ENCODE measurements at places on chromosomes 12 and 14. TPM values are rescaled to one million over a fixed set of nuclear protein-coding genes. Genes with fewer than 3 reads are reported as not detected.

DNA sequence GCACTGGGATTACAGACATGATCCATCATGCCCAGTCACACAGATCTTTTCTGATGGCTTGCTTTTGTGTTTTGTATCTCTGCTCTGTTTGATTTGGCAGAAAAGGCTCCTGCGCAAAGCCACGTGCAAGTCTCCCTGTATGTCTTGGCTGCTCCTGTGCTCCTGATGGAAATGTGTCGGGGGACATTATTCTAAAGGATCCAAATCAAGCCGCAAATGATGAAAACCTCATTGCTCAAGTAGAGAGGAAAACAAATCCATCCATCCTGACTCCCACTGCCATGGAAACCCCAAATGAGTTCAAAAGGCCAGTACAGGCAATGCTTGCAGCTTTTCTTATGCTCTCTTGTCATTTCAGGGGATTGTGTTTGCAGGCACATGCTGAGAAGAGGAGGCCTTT, 93.8 kb downstream of the NDUFA12 start:
- H3K27me3 ChIP-seq, result no peaks in the 10 kb centered on the region
- no peak overlapping the region for H3K27ac ChIP-seq
- H3K36me3 ChIP-seq, result no peaks in the 10 kb centered on the region
- no peaks in the 10 kb centered on the region for H3K4me1 ChIP-seq
- DNase-seq, result no peak

DNA sequence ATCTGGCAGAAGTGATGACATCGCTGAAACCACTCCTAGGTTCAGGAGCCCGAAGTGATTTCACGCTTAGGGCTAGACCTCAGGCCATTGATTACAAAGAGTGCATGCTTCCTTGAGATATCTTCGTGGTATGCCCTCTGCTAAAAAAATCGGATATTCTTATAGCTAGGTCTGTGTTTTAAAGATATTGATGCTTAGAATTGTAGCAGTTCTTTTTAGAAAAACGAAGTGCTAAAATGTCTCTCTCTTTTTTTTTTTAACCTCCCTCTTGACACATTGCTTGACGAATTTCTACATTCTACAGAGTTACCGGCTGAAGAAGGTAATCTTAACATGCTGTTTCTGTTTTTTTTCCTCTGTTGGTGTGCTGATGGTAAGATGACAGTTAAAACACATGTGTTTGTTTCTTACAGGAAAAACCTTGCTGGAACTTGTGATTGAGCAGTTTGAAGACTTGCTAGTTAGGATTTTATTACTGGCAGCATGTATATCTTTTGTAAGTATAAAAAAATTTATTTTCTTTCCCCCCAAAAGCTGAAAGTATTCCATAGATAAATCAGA, 1.3 kb downstream of the ATP2A2 start:
- no peaks in the 10 kb centered on the region for H3K36me3 ChIP-seq
- H3K4me1 ChIP-seq, result peaks cover 47% of the 10 kb centered on the region

SLC39A9 gene
- 103 TPM for total RNA-seq

CLEC6A gene
- not detected for total RNA-seq

DNA sequence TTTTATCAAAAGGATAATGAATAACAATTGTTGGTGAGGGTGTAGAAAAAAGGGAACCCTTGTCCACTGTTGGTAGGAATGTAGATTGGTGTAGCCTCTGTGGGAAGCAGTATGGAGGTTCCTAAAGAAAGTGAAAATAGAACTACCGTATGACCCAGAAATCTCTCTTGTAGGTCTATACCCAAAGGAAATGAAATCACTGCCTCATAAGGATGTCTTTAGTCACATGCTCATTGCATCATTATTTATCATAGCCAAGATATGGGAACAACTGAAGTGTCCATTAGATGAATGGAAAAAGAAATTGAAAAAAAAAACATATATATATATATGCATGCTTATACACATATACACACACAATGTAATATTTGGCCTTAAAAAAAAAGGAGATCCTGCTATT, 158.8 kb upstream of the NPAS3 start:
- no peaks in the 10 kb centered on the region for H3K4me1 ChIP-seq
- H3K4me3 ChIP-seq, result no peak overlapping the region
- DNase-seq, result no peak
- no peak overlapping the region for H3K27ac ChIP-seq
- H3K27me3 ChIP-seq, result no peaks in the 10 kb centered on the region

ACAD10 gene
- 60.0 TPM for total RNA-seq

ASIC1 gene
- 3.0 TPM for total RNA-seq

Data from transverse colon (tissue), 4 donors.